ENCODE measurements at places on chromosomes 13 and 19.

- DNase-seq: no peak
Observed at GRCh38 chr19:11384778-11385129, 640 bp upstream of the EPOR start.

GRCh38 chr19:7366701-7367420 lies 18.1 kb downstream of the ARHGEF18 start:
- no peak for DNase-seq

- DNase-seq: peak; percentile 50
Observed at GRCh38 chr19:41570639-41571112, 5.3 kb upstream of the CEACAM21 start.

DNA sequence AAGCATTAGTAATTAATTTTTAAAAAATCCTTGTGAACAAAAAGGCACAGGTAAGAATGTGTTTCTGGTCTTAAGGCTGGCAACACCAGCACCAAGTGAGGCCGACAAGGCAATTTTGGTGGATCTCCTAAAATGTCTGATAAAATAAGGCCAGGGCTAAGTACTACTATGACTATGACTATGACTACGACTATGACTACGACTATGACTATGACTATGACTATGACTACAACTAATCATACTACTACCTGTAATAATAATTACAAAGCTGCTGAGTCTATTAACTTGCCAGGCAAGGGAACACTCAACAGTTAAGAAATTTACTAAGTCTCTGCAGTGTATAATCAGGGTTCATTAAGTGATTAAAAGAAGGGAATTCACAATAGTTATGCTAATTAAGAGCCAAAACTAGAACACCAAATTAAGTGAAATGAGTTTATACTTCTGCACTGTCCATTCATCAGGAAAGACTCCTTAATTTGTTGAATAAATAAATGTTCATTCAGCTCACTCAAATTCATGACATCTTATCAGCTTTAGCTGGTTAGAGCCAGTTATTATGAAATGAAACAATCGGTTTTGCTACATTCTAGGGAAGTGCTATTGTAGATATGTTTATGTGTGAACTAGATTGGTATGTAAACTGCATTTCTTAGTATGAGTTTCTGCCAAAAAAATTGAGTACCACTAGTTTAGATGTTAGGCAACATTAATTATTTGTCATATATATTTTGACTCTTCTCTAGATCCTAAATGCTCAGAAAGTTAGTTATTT lies 1626.2 kb upstream of the PCDH20 start:
- no peak for DNase-seq

- no peak for DNase-seq
Observed at GRCh38 chr13:66781241-66781640, 448.9 kb downstream of the PCDH9 start.

DNA sequence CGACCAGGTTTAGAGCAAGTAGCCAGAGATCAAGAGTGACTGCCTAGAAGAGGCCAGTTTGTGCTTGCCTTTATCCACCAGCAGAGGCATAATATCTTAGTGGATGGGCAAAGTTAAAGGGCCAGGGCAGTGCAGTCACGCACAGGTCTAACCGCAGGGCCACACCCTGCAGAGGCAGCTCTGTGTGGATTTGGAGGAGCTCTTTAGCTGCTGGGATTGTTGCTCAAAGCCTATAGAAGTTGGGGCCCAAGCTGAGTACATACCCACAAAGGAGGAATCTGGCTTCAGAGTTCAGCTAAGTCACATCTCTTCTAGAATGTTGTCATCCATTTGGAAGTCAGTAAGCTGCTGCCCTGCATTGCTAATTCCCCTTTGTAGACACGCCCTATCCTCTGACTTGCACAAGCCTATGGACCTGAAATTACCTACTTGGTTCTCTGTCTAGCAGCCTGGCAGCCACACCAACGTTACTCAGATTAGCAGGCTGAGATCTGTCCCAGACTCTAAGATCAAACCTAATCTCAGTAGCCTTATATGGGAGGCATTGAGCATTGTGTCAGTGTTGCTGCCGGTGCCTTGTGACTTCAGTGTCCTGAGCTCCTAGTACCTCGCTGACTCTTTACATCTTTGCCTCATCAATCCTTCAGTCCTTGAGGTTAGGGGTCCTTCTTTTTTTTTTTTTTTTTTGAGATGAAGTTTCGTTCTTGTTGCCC lies 102.9 kb upstream of the STARD13 start:
- no peak for DNase-seq

DNA sequence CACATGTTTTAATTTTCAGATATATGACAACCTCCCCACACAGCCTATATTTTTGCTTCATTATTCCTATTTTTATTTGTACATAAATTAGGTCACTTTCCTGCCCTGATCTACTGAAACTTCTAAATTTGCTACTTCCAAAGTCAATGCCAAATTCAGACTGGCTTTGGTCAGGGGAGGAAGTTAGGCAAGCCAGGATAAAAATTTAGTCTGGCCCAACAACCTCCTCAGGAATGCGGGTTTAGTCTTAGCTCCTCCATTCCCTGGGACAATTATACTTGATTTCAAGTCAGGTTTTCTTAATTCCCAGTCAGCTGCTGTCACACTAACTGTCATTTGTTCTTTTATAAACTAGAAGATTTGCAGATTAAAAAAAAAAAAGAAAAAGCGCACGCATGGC lies 84.3 kb downstream of the TM9SF2 start:
- DNase-seq: no peak

DNA sequence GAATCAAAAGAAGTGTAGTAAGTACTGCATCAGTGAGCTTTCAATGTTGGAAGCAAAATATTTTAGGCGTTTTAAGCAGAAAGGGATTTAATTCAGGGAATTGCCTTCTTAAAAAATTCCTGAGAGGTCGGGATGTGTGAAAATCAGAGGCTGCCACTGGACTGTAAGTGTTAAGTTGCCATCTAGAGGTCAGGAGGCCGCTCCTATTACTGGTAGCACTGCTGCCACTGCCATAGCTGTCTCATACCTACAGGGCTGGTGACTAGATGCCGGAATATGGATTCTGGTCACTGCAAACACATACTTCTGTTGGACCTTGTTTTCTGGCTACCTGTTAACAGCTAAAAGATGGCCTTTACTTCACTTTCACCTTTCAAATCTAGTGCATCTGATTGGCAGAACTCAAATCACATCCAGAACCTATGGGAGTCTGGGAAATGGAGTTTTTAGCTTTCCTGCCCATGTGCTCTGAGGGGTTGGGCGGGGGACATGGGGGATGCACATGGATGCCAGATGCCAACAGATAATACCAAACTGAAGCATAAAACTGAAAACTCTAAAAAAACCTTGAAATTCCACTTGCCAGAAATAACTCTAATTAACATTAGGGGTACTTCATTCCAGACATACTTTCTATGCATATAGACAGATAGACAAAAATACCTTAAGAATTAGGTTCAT lies 29.8 kb downstream of the DGKH start:
- no peak for DNase-seq

GRCh38 chr13:66339214-66339613 lies 890.9 kb downstream of the PCDH9 start:
- DNase-seq: no peak

GRCh38 chr19:3544742-3545668 lies 6.0 kb downstream of the TEKTIP1 start:
- peak; percentile 80 for DNase-seq

GRCh38 chr19:6769006-6769619 lies 1.9 kb upstream of the SH2D3A start:
- DNase-seq: no peak

DNA sequence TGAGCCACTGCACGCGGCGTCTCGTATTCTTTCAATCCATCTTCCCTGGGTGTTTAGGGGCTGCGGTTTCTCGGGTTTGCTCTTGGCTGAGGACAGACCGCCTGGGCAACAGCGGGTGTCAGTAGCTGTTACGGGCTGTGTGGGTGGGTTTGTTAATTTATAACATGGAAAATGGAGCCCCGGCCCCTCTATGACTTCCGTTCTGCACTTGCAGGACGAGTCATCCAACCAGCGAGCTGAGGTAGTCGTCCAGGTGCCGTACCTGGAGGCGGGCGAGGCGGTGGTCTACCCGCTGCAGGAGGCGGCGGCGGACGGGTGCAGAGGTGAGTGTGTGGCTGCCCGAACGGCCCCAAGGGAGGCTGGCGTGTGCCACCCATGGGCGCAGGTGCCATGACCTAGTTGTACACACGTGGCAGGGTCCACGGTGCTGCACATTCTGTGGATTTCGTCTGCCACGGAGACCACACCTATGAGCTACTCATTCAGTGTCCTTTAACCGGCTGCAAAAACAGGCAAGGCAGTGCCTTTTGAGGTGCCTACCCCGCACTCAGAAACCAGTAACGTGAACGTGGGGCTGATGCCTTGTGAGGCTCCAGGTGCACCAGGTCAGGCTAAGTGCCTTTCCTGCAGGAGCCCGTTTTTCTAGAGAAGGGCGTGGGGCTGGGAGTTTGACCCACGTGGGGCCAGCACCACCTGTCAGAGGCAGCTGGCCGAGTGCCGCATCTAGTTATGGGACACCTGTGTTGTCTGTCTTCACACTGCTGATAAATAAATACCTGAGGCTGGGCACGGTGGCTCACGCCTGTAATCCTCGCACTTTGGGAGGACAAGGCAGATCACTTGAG lies 10.9 kb downstream of the POLR2E start:
- DNase-seq: no peak

DNA sequence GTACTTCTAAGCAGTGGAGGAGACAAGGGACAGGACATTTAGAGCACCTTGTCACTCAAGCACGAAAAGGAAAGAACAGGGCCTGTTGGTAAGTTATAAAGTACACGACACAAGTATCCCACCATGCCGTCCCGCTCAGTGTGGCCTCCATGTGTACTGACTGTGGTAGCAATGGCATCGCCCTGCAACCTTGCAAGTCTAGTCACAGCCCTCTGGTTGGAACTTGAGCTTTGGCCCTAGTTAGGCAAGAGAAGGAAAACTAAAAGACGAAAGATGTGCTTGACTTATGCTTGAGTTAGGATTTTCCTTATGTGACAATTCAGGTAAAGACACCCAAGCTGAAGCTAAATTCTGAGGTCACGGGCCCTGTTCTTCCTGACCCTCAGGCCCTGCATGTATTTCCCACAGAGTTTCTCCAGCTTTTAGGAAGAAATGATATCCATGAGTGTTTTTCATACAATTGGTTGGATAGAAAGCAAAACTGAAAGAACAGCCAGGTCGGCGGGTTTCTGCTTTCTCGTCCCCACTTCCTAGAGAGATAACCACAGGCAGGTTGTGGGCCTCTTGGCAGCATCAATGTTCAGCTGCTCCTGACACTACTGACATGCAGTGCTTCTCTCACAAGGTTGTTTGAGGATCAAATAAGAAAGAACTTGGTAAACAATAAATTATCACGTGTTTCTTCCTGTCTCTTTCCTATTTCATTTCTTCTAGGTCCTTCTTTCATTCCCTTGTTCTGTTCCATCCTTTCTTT lies 216.2 kb downstream of the IRS2 start:
- no peak for DNase-seq
